ENCODE measurements at places on chromosomes 2 and 18.

DNA sequence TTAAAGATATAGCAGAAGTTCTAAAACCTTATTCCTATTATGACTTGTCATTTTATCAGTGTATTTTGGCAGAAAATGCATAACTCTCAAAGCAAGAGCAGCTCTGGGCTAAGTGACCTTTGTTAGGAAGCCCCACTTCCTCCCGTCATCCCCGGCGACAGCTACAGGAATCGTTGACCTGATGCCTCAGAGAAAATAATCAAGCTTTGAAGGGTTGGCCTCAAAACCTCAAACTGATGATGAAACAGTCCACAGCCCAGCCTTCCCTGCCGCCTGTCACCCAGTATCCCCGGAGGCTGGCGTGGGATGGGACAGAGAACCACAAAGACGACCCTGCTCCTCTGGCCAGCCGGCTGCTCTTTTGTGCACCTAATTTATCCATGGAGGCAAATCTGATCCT, 65.3 kb downstream of the KCNF1 start:
- no peak for DNase-seq

DNA sequence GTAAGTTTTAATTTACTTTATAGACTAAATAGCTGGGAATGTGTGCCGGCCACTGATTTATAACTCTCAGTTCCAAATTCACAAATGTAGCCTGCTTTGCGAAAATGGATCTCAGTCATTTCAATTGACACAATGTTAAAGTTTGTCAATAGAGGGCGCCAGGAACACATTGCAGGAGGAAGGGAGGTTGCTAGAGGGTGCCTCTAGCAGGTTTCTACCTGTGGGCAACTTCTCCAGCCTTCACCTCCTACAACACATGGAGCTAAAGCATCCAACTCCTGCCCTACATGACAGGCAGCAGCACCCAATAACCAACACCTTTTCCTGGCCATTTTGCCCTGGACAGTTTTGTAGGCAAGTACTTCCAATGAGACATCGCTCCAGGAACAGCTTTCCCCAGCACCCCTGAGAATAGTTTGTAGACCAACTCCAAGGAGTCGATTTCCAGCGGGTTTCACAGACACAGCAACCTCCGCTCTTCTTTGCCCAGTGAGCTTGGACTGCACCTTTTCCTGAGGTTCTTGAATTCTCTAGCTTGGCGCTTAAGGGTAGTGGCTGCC, 784.8 kb upstream of the CDH2 start:
- peak; percentile 90 for DNase-seq

- no peak for DNase-seq
Measured at GRCh38 chr2:227035711-227036367, 128.2 kb downstream of the COL4A4 start.

DNA sequence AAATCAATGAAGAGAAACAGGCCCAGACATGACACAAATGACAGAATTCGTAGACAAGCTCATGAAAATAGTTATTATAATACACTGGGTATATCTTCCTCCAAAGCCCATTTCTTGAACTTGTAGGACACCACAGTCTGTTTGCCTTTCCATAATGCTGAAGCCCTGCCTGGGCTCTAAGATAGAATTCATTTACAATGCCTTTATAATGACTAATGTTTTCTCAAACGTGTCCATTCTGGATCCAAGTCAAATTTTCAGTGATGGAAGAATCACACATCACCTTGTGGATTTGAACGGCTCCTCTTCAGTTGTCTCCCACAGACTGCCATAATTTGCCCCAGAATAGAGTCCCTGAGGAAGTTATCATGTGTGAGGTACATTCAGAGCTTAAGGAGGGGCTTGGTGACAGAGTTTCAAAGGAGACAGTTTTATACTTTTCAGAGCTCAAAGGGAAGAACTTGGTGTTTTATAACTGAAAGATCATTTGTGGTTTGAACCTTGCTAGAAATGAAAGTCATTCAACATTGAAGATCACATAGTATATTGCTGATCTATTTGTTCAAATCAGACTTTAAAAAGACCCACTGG, 38.2 kb downstream of the CASP8 start:
- no peak for DNase-seq

GRCh38 chr2:159773886-159774285, 24.1 kb downstream of the CD302 start:
- no peak for DNase-seq

All from NCI-H146 (cell line).